Left kidney (tissue), 8 donors: ENCODE measurements at places on chromosomes 4 and X. TPM values are rescaled to one million over a fixed set of nuclear protein-coding genes. Genes with fewer than 3 reads are reported as not detected.

The GAGE12C gene
- polyA plus RNA-seq = not detected

The FGFR3 gene
- polyA plus RNA-seq = 87.6 TPM

GRCh38 chr4:38190717-38191178, 230.6 kb downstream of the PTTG2 start:
- no peak for DNase-seq

DNA sequence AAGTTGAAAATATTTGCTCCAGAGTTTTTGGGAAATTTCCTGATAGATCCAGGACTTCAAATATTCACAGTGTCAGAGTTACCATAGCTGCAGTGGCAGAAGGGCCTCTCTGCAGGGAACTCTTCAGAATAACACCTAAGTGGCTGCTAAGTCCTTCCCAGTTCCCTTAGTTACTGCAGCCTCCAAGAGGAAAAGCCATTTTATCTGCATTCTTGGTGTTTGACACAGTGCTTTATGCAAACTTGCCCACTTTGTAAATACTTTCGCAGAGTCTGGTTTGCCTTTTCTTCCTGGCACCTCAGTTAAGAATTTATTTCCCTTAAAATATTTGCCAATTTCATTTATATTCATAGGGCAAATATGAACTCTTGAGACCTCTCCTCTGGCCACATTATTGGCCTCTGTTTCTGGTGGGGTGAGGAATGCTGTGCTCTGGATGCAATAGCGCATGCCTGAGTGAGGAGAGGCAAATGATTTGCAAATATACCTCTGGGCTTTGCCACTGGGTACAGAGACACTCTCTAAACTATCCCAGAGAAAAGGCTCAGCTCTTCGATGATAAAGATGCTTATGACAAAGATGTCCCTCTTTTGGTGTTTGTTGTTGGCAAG, 566.3 kb upstream of the NR3C2 start:
- no peak for DNase-seq

DNA sequence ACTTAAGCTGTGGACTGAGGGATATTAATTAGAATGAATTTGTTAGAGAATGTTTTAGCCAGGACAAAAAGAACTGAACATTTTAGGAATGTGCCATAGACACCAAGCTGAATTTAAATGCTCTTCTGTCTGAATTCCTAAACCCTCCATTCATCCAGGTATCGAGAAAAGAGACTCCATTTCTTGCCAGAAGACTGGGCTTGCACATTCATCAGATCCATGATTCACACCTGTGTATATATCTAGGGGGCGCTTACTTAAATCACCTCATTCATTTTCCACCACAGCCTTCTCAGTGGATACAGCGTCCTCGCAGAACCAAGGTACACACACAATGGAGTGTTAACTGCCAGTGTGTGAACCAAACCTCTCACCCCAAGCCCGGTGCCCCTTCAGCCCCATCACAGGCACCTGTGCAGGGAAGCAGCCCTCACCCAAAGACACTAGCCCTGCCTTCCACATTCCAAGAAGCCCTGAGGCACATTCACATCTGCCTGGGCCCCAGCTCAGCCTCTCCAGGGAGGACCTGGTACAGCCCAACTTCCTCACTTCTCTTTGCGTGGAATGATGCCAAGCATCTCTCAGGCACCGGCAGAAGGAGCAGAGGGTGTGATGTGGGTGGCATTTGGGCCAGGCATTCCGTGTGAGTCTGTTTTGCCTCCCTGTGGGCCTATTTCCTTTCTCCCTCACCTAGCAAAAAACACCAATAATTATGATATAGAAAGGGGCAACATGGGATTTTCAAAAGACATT, 35.6 kb upstream of the C1QTNF7 start:
- DNase-seq = no peak

DNA sequence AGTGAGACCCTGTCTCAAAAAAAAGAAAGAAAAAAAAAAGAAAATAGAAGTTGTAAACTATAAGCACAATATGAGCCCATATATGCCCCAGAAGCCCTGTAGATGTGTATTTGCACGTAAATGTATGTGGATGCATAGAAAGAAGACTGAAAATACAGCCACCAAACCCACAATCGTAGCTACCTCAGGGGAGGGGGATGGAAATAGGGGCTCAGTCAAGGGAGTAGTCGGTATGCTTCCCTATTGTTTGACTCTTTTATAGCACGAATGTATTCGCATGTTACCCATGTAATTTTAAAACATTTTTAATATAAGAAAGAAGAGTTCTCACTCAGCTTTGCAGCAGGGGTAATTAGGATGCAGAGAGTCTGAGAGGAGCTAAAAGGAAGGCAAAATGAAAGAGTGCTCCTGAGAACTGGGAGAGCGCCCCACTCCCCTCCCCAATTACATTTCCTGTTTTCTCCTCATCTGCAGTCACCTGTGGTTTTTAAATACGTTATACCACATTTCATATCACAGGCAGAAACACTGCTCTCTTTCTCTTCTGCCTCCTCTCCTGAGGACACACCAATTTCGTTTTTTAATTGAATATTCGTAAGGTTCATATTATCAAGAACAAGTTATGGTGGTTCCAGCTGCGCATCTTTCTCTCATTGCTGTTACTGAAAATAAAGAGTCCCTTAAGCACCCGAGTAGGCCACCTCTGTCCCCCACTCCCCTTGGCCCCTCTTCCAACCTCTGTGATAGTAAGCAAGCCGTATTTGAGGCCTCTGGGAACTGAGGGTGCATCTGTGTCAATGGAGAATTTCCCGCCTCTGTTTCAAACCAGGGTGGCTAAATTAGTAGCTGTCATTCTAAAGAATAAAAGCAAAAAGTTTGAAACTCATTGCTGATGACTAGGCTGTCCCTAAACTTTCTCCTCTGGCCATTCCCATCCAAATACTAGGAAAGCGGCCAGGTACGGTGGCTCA, 10.7 kb downstream of the SEPTIN6 start:
- DNase-seq = no peak

DNA sequence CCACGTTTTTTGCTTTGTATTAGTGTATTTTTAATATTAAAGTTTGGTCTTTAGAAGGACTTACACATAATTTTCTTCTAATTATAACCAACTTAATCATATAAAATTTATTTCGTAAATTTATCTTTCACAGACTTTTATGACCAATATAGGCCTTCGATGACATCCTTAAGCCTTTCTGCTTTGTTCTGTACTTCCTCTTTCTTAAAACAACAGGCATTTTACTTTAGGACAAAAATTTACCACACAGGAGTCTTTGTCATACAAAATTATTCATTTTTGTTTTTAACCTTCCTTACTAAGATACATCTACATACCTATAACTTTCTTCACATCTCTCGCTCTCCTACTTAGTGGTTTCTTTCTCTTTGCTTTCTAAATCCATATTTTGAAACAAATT, 56.3 kb downstream of the RGS12 start:
- no peak for DNase-seq
